ENCODE measurements at places on chromosomes 11 and 22.

DNA sequence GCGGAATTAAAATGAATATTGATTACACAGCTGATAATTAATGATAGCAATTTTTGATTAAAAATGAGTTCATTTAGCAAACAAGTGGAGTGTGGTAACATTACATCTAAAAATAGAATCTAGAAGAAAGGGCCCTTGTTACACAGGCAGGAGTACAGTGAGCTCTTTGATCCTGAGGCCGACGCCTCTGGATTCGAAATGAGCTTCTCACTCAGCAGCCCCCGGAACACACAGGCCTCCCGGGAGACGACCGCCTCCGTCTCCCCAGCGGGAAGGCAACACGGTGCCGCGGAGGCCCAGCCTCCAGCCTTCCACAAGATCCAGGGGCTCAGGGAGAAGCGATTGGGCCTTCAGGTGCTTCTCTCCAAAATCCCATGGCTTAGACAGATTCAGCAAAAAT, 379.1 kb downstream of the BRD1 start:
- DNase-seq, result peak; percentile 23

DNA sequence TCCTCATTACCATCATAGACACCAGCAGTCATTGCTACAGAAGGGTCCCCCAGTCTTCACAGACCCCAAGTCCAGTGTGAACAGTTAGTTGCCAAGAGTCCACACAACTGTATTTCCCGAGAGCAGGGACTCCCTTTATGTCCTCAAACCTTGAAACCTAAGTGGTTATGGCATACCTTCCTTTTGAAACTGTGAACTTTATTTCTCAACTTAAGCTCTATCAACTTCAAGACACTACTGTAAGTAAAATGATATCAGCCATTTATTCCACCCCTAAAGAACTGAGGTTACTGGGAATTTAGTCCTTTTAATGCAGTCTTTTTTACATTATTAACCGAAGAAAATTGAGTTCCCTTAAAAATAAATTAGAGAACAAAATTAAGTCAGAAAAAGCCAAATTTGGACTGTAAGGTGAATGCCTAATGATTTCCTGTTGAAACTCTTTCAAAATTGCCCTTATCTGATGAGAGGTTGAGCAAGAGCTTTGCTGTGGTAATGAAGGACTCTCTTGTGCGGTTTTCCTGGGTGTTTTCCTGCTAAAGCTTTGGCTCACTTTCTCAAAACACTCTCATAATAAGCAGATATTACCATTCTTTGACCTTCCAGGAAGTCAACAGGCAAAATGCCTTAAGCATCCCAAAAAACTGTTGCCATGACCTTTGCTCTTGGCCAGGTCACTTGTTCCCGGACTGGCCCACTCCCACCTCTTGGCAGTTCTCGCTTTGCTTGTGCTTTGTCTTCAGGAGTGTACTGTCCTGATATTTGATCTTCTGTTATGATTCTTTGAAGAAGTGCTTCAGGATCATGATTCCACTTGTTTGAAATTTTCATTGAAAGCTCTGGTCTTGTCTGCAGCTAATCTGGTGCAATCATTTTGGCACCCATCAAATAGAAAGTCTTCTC, 765.4 kb upstream of the ANO3 start:
- no peak for DNase-seq

- no peak for DNase-seq
Measured at GRCh38 chr11:32002311-32002710, 88.6 kb upstream of the RCN1 start.

DNA sequence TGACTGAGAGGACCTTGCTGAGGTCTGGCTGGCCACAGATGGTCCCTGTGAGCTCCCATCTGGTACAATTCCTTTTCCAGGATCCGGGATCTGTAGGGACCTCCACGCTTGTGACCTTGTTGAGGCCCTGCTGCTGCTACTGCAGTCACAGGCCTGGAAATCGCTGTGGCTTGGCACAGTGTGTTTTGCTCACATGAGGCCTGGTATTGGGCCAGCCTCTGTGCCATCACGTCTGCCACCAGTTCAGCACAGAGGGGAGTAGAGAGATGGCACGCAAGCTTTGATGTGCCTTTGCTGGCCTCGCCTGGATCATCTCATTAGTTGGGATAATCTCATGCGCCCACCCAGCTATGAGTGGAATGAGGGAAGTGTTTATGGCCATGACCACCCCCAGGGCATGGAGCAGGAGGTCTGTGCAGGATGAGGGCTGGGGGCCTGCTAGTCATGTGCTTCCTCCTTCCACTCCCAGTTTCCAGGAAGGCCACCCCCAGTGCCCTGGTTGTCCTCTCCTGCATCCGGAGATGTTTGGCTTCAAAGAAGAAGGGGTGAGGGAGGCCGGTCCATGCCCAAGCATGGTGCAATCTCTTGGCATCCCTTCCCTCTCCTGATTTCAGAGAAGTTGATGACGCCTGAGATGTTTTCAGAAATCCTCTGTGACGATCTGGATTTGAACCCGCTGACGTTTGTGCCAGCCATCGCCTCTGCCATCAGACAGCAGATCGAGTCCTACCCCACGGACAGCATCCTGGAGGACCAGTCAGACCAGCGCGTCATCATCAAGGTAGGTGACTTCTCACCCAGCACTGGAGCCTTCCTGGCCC, 22.4 kb downstream of the DERL3 start:
- peak; percentile 64 for DNase-seq

GRCh38 chr11:75814363-75814676, 690 bp upstream of the UVRAG start:
- DNase-seq, result no peak

DNA sequence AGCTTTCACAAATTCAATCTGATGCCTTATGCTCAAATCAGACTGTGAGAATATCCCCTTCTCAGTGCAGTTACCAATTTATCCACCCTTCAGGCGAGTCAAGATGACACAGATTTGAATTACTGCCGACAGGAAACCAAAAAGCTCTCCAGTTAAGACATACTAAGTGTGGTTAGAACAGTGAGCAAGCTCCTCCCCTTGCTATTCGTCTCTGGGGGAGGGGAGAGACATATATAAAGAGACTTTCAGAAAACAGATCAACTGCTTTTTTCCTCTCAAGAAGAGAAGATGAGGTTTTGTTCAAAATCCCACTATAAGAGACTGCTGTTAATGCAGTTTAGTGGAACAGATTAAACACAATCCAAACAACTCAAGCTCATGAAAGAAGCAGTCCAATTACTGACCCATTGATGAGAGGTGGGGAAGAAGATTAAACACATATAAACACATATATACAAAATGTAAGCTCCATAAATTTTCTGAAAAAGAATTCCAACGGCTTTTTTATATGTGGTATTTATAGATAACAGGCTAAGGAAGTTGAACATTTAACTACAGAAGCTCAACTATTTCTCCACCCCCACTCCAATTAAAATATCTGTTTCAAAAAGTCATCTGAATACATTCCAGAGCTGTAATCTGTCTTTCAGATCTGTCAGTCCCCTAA, 102.7 kb downstream of the MRTFA start:
- no peak for DNase-seq

DNA sequence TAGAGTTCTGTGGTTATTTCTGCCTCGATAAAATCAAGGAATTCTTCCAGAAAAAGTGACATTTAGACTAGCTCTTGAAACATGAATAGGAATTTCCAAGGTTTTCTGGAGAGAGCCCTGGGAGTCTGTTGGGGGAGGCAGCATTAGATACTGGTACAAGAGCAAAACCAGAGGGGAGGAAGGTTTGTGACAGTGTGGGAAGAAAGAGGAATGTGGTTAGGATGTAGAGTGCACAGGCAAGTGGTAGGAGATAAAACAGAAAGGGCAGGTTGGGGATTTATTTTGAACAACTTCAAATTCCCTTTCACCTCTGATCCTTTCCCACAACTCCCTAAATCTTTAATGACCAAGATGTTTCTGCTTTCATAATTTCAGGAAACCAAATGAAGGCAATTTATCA, 588.4 kb downstream of the METTL15 start:
- DNase-seq, result no peak

- no peak for DNase-seq
Measured at GRCh38 chr11:126026579-126026978, 36.1 kb downstream of the CDON start.

GRCh38 chr11:128116885-128117284, 470.5 kb downstream of the ETS1 start:
- DNase-seq, result no peak

- peak; percentile 57 for DNase-seq
Measured at GRCh38 chr11:1208394-1209261, 14.2 kb upstream of the MUC5B start.

DNA sequence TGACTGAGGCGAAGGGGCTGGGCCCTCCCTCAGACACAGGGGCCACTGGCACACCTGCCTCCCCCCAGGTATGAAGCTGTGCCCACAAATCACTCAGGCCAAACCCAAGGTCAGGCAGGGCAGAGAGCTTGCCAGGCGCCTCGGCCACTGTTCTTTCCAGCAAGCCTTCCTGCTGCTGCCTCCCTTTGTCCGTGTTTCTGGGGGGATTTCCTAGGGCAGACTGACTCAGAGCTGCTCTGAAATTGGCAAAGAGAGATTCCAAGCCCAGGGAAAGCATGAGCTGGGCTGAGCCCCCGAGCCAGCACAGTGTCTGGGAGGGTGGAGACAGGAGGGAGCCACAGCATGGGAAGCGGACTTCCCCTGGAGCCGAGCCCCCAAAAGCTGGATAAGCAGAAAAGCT, 33.2 kb downstream of the PPP2R1B start:
- peak; percentile 75 for DNase-seq

DNA sequence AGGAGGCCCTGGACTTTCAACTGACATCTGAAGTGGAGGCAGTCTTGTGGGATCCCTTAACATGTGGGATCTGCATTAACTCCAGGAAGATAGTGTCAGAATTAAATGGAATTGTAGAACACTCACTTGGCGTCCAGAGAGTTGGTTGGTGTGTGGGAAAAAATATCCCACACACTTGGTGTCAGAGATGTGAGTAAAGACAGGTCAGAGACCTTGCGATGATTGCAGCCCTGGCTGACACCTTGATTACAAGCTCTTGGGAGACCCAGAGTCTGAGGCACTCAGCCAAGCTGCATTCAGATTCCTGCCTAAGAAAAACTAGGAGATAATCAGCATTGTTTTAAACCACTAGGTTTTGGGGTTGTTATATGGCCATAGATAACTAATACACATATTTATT, 7.2 kb upstream of the TPCN2 start:
- DNase-seq, result no peak

DNA sequence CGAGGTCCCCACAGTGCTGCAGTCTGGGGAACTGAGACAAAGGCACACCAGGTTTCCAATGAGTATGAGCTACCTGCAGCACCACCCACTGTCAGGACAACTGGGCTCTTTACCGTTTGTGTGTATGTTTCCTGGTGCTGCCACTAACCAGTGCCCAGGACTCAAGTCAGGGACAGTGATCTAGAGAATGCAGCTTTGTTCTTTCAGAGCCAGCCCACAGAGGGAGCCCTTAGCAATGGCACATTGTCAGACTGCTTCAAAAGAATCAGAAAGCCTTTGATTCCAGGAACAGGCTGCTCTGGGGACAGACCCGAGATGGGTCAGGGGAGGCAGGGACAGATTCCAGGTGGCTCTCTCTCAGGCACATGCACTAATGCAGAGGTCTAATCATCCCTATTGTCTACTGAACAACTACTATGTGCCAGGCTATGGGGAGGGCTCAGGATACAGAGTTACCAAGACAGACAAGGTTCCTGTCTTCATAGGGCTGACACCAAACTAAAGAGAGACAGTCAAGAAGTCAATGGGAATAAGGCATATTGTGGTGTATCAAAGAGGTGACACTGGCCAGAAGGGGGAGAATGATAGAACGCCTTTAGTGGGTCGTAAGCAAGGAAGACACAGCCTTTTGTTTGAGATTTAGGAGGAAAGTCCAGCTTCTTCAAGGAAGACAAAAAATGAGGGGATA, 103.7 kb downstream of the VPREB1 start:
- DNase-seq, result no peak

DNA sequence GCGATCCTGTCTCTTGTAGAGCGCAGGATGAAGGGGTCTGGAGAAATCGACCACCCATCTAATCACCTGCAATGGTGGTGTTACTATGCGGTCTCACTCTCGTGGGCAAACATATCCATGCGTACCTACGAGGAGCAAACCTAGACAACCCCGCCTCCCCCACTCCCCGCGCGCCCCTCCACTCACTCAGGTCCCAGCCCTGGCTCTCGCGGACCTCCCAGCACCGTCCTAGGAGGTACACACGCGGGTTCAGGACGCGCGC, 887 bp downstream of the TRPC6 start:
- no peak for DNase-seq
